ENCODE measurements at places on chromosomes 4 and X.

DNA sequence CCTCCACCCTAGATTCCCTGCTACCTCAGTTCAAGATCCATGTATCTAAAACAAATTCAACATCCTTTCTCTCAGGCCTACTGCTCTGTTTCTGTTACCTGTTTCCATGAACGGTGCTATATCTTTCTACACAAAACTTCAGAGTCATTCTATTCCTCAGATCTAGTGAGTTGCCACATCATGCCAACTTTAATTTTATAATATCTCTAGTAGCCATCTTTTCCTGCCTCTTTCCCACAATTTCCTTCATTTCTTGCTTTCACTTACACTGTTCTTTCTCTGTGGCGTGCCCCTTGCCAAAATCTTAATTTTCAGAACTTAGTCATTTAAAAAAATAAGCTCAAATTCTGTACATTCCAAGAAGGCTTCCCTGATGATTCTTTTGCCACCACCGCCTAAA, 15.2 kb downstream of the GUCY1A1 start:
- DNase-seq, result no peak

GRCh38 chr4:11470438-11471045, 41.8 kb upstream of the HS3ST1 start:
- DNase-seq, result no peak

DNA sequence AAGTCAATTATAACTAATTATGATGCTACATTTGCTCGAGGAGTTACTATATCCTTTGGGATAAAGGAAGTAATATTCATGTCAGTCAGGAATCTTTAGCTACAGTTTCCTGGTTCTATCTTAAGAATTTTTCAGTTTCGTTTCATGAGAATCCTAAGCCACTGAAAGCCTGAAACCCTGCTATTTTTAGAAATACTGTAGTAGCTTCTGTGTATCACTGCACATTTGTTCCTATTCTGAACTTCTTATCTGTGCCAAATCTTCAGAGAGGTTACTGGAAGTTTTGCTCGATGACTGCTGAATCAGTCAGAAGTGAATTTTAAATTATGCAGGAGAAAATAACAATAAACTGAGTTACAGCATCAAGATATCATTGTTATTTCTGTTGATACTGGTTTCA, 249.2 kb downstream of the TENM3 start:
- DNase-seq, result no peak

- DNase-seq, result no peak
Measured at GRCh38 chr4:76571274-76571673, 136.2 kb downstream of the SHROOM3 start.

- no peak for DNase-seq
Measured at GRCh38 chr4:44988011-44988410, 261.7 kb upstream of the GNPDA2 start.

DNA sequence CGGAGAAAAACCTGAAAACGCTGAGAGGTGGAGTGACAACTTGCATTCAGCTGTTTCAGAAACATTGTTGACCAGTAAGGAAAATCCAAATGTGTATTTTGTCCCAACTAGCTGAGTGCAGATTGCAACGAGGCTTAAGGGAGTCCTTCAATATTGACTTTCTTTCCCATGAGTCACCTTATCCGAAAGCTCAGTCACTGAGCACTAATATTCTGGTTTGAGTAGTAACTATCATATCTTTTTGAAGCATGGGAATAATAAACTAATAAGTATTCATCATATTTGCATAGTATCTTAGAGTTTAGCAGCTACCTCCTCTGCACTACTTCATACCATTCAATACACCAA, 604.3 kb downstream of the PACRGL start:
- no peak for DNase-seq
